Breast epithelium (tissue), 4 donors: ENCODE measurements at places on chromosomes 13 and 19.

GRCh38 chr19:39906820-39907611, 27.4 kb downstream of the FCGBP start:
- DNase-seq: no peak
- no peak overlapping the region for H3K4me3 ChIP-seq
- no peaks in the 10 kb centered on the region for H3K27me3 ChIP-seq
- H3K27ac ChIP-seq: no peak overlapping the region
- H3K36me3 ChIP-seq: no peaks in the 10 kb centered on the region

DNA sequence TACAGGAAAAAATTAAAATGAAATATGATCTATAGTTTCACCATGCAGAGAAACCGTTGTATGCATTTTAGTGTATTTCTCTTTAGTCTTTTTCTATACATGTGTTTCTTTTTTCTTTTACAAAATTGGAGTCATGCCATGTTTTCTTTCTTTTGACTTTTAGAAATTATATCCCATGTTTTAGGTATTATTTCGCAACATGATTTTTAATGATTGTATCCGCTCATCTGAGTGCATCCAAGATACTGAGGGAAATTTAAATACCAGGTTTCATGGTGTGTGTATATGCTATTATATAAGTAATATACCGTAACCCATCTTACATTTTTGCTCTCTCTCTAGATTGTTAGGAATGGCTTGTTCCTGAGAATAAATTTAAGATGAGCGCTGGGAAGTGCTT, 82.3 kb downstream of the GPR12 start:
- H3K36me3 ChIP-seq: no peaks in the 10 kb centered on the region
- no peak overlapping the region for H3K4me3 ChIP-seq
- H3K27ac ChIP-seq: no peak overlapping the region
- no peak for DNase-seq
- H3K4me1 ChIP-seq: no peaks in the 10 kb centered on the region
- no peaks in the 10 kb centered on the region for H3K27me3 ChIP-seq

DNA sequence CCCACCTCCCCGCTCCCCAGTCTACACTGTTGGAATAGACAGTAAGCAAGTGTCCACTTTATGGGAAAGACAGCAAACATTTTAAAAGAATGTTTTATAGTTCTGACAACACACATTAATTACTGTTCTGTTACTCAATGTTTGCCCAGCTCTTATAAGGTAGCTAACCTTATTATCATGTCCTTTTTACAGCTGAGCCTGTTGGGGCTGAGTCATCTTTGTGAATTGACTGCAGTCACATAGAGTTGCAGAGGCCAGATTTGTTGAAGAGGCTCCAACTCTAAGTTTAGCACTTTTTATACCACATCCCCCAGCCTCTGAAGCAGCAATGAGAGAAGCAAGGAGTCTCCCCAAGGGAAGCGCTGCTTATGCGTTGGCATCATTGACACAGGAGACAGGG, 76.2 kb downstream of the C13orf42 start:
- no peaks in the 10 kb centered on the region for H3K36me3 ChIP-seq
- no peaks in the 10 kb centered on the region for H3K27me3 ChIP-seq
- H3K27ac ChIP-seq: no peak overlapping the region

DNA sequence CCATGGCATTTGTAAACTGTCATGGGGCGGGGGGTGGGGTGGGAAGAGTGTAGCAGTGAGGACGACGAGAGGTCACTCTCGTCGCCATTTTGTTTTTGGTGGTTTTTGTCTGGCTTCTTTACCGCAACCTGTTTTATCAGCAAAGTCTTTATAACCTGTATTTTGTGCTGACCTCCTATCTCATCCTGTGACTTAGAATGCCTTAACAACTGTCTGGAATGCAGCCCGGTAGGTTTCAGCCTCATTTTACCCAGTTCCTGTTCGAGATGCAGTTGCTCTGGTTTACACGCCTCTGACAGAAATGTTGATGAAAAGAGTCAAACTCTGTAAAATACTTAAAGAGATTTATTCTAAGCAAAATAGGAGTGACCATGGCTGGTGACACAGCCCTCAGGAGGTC, 852.0 kb downstream of the DACH1 start:
- H3K4me1 ChIP-seq: no peaks in the 10 kb centered on the region
- H3K27ac ChIP-seq: no peak overlapping the region
- no peak for DNase-seq

GRCh38 chr13:48232420-48233045, 473 bp upstream of the ITM2B start:
- peak overlapping the region; percentile 98 for H3K4me3 ChIP-seq
- peaks cover 9% of the 10 kb centered on the region for H3K4me1 ChIP-seq
- H3K27ac ChIP-seq: peak overlapping the region; percentile 100

DNA sequence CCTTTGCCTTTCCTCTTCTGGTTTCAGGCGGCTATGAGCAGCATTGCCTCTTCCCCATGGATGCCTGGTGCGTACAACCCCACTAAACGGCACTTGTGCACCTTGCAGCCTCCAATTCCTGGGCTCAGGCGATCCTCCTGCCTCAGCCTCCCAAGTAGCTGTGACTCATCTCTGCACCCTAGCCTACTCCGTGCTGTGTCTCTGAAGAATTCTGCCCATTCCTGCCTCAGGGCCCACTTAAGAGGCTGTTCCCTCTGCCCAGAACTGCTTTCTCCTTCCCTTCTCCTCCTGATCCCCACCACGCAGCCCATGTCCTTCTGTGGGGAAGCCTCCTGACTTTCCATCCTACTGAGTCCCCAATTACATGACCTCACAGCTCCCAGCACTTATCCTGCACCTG, 142.2 kb upstream of the ZNF507 start:
- no peak overlapping the region for H3K27ac ChIP-seq
- H3K4me3 ChIP-seq: no peak overlapping the region
- no peak for DNase-seq
- H3K4me1 ChIP-seq: no peaks in the 10 kb centered on the region
- H3K27me3 ChIP-seq: no peaks in the 10 kb centered on the region

DNA sequence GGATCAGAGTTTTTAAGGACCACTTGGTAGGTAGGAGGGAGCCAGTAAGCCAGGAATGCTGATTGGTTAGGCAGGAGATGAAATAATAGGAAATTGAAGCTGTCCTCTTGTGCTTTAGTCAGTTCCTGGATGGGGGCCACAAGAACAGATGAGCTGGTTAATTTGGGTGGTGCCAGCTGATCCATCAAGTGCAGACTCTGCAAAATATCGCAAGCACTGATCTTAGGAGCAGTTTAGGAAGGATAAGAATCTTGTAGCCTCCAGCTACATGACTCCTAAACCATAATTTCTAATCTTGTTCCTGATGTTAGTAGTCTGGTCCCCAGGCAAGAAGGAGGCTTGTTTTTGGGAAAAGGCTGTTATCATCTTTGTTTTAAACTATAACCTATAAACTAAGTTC, 117.9 kb upstream of the GPR12 start:
- H3K27me3 ChIP-seq: peaks cover 4% of the 10 kb centered on the region
- no peaks in the 10 kb centered on the region for H3K36me3 ChIP-seq
- no peaks in the 10 kb centered on the region for H3K4me1 ChIP-seq
- H3K27ac ChIP-seq: no peak overlapping the region
- H3K4me3 ChIP-seq: no peak overlapping the region
